Fibroblast of gingiva (primary cell): ENCODE measurements at places on chromosomes 2 and 18.

GRCh38 chr2:205343103-205343502, 339.2 kb upstream of the NRP2 start:
- DNase-seq: no peak

- DNase-seq: no peak
Observed at GRCh38 chr2:98869272-98869641, 66.8 kb downstream of the CRACDL start.

DNA sequence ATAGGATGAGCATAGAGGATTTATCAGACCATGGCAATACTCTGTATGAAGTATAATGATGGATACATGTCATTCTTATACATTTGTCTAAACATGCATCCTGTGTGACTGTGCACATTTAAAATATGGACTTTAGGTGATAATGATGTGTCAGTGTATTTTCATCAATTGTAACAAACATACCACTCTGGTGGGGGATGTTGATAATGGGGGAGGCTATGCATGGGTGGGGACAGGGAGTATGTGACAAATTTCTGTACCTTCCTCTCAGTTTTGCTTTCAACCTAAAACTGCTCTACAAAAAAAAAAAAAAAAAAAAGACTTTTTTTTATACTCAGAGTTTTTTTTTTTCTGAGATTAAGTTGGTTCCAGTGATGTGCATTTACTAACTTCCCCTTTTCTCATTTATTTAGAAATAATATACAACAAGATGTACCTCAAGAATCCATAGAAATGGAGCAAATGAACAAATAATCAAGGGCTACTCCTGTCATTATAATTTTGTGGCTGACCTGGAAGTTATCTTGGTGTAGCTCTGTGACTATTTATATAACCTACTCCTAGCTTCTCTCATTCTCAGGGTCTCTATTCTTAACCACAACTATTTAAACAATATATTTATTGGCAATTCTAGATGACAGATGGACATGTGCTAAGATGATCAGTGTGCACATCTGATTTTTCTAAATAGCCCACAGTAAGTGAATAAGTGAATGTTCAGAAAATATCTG, 108.9 kb upstream of the ITGA4 start:
- no peak for DNase-seq

DNA sequence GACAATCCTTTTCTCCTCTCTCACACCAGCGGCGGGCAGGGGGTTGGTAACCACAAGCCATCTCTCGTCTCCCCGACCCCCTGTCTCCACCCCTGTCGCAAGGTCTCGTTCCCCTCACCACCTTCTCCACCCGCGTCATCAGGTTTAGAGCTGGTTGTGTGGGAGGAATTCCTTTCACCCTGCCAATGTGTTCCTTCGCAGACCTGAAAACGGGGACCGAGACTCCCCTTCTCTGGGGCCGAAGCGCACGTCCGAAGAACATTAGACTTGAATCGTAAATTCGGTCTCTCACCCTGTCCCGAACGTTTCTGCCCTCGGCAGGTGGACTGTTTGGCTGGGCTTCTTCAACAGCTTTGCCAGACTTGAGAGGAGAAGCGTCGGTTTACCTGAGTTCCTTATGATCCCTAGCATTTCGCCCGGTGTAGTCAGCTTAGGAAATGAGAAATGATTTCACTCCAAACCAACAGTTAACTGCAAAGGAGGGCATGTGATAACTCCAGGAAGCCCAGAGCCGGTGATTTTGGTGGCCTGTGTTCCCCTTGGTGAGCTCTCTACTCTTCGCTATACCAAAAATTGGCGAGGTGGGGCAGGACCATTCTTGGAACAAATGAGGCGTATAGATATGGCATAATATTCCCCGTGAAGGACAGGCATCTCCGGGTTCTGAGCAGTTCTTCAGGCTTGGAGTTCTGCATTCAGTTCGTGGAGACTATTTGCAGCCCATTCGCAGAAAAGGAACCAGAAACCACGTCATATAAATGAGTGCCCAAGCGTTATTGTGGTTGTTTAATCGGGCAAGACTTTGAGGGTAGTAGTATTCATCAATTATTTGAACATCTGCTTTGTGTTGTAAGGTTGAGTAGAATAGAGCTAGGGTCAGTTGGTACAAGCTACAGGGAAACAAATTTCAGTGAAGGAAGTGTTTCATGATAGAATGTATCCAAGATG, 694 bp downstream of the CFAP36 start:
- DNase-seq: peak; percentile 5

DNA sequence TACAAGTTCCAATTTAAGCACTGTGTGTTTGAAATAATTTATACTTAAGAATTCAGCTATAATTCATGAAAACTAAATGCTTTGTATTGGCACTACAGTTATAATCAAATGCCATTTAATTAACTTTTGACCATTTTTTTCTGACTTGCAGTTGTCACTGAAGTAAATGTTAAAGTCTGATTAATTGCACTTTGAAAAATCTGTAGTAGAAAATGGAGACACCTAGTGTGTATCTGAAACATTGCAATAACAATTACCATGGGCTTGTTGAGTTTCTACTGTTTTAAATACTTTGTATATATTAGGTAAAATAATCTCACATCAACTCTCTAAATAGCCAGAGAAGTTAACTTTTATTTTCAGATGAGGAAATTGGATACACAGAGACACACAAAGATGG, 458.6 kb upstream of the FSIP2 start:
- DNase-seq: no peak

- no peak for DNase-seq
Observed at GRCh38 chr2:149827585-149828126, 240.1 kb upstream of the MMADHC start.

DNA sequence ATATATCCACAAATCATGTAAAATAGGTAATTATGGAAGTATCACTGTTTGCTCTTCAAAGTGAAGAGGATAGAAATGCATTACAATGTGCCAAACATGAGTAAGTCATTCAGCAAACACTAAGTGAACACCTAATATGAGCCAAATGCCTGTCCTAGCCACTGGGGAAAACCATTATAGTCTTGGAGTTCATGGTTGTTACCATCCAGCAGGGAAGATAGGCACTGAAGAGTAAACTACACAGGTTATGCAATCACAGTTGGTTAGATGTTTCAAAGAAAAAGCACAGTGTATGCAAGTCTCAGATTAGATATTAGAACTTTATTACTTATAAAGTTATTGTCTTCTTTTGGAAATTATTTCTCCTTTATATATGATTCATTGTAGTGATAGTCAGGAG, 3.9 kb upstream of the SERPINB2 start:
- DNase-seq: no peak

- no peak for DNase-seq
Observed at GRCh38 chr2:142871396-142871795, 6.1 kb upstream of the KYNU start.

GRCh38 chr2:167756446-167756845, 490.9 kb downstream of the STK39 start:
- DNase-seq: no peak

DNA sequence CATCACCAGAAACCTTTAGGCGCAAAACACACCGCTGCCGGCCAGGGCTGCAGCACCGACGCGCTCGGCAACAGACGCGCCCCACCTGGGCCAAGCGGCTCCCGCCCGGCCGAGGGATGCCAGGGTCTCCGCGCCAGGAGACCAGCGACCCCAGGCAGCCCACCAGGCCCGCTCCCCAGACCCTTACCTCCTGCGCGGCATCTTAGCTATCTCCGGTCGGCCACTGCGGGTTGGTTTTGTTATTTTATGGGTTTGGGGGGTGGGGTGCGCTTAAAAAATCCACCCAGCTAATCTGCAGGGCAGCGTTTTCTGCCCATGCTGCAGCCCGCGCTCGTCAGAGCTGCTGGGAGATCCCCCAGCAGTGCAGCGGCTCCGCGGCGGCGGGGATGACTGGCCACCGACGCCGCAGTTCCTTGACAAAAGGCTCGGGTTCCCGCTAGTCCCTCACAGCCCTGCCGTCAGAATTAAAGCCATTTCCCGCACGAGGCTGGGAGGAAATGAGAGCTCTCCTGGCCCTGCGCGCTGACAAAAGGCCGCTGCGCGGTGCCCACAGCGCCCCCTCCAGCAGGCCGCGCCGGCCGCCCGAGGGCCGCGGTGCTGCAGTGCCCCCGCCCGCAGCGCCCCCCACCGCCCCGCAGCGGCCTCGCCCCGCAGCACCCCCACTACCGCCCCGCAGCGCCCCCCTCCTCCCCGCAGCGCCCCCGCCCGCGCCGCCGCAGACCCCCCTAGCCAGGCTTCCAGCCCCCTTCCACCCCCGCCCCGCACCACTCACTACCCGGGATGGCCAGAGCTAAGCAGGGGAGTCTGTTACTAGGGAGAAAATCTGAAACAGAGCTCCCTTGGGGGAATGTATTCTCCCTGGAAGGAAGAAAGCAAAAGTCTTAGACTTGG, at the start of gene ADD2:
Gene ADD2 (minus strand): TSS at position 502 of the 891 bp plus-strand sequence. CDS start 61,792 bp downstream, outside the sequence.
- DNase-seq: no peak

GRCh38 chr2:18406219-18406618, 154.2 kb downstream of the RDH14 start:
- peak; percentile 29 for DNase-seq

DNA sequence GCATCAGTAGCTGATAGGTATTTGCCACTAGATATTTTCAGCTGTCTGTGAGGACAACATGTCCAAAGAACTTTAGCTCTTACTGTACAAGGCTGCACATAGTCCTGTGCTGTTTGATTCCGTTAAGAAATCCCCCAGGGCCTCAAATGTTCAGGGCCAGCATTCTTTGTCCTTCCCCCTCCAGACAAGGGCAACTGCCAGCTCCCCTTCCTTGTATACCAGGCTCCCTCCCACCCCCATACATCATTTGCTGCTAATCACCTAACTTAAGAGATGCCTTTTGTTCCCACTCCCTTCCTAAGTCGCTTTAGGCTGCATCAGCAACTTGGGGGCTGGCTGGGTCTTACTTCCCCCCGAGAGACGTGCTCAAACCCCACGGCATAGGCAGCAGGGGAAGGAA, 138.7 kb downstream of the CDH20 start:
- no peak for DNase-seq

- no peak for DNase-seq
Observed at GRCh38 chr2:240140511-240140910, at the start of gene OTOS. OTOS (minus strand) TSS chr2:240140658; CDS start chr2:240140326, 332 bp downstream.

DNA sequence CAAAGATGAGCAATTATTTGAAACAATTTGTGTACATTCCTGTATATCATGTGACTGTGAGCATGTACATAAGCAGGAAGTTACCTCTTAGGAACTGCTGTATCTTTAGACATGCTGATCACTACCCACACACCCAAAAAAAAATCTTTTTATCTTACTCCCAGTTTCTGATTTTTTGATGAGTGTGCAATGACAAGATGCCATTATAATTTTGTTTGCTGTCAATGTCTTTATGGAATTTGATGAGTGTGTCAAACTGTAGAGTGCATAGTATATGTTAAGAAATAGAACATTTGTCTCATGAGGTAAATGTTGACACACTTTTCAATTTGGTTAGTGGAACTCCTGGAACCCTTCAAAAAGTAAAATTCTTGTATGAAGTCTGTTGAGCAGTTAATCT, 84.0 kb upstream of the TMEFF2 start:
- no peak for DNase-seq

DNA sequence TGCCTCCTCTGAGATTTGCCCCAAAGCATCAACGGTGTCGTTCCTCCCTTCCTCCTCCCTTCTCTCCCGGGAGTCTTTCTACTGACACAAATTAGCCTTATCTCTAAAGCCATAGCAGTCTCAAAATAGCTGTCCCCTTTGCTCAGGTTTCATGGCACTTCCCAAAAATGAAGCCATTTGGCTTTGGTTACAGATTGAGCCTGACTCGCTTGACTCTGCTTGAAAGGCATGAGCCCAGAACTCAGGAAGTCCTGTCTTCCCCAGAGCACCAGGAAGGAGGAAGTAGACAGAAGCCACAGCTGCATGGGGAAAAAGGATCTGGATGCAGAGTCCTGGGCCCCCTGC, 234.4 kb upstream of the RGPD4 start:
- DNase-seq: no peak

- peak; percentile 74 for DNase-seq
Observed at GRCh38 chr2:62472312-62472711, 33.7 kb downstream of the TMEM17 start.

DNA sequence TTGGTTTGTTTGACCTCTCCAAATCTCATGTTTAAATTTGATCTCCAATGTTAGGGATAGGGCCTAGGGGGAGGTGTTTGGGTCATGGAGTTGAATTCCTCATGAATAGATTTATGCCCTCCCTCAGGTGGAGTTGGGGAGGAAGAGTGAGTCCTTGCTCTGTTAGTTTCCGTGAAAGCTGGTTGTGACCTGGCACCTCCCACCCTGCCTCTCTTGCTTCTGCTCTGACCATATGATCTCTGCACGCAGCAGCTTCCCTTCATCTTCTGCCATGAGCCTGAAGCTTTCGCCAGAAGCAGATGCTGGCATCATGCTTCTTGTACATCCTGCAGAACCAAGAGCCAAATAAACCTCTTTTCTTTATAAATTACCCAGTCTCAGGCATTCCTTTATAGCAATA, 231.6 kb upstream of the ERBB4 start:
- no peak for DNase-seq

DNA sequence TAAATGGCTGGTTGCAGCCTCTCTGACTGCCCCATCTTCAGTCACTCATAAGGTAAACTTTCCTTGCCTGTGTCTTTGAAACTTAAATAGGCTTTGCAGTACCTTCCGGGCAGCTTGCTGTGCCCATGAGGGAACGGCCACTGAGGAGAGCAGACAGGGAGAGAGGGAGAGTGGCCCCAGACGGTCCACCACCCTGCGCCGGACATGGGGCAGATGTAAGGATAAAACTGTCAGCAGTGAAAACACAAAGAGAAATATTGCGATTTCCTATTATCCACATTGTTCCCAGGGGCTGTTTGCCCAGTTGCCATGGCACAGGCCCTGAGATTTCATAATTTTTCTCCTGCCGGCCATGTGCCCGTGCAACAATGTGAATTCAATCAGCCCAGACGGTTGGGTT, 265.9 kb upstream of the SALL3 start:
- no peak for DNase-seq

DNA sequence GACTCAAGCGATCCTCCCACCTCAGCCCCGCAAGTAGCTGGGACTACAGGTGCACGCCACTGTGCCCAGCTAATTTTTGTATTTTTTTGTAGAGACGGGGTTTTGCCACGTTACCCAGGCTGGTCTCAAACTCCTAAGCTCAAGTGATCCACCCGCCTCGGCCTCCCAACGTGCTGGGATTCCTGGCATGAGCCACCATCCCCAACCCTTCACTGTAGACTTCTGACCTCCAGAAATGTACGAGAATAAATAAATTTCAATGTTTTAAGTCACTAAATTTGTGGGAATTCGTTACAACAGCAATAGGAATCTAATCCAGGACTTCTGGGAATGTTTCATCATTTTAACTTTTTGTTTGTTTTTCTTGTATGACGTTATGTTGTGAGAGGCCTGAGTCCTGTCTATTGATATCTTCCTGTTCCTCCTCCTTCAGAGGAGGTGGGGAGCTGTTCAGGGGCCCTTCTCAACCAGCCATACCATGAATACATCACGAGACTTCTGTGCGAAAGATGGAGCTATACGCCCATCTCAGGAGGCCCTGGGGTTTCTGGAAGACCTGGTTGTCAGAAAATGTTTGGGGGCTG, 40.0 kb downstream of the TEX44 start:
- peak; percentile 93 for DNase-seq

DNA sequence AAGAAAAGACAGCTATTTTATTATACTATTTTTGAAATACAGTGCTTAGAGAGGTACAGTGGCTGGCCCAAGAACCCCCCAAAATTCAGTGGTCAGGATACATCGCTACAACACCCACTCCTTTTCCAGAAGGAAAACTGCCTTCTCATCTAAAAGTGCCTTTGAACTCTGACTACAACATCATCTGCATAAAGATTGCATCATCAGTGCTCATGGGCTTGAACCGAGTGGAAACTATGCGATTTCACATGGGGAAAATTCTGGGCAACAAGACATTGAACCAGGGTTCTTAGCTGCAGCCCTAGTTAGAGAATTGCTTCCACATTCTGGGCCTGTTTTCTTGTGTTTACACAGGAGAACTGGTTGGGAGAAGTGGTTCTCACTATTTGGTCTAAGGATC, 294.6 kb upstream of the SLC14A2 start:
- DNase-seq: peak; percentile 79

GRCh38 chr2:240614391-240614790, 10.9 kb upstream of the GPR35 start:
- no peak for DNase-seq
